ENCODE measurements at places on chromosomes 2 and 18.

GRCh38 chr2:85794038-85794441 is 40.2 kb downstream of the ATOH8 start:
- DNase-seq = no peak

DNA sequence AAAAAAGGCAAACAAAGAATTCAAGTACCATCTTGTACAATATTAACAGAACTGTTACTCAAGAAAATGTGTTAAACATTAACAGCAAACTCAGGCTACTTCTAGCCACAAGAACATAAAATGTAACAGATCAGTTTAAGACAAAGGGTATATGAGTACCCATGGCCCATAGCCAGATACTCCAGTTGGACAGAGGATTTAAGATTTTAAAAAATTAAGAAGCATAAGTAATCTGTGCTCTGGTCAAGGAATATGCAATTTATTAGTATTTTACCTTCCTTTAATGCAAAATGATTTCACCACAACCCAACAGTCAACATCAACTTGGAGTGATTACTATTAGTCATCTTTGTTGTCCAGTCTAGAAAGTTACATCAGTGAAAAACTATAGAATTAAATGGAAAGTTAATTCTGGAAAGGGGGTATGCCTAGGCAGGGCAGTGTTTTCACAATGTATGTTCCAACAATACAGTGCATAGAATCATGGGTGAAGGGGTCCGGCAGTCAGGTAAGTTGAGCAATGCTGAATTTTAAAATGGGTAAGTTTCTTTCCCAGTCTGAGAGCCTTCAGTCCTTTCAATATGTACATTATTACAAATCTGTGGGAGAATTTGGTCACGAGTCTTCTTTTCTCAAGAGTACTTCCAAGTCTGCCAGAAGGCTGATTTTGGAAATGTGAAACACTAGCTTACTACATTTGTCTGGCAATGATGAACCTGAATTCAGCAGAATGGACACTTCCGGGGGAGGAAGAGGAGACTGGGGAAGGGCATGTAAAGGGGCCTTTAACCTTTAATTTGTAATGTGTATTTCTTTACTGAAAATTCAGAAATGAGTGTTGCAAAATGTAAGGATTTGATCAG is 34.5 kb downstream of the SFT2D3 start:
- no peak for DNase-seq

GRCh38 chr2:85728342-85728741 is 25.4 kb upstream of the ATOH8 start:
- DNase-seq = no peak

DNA sequence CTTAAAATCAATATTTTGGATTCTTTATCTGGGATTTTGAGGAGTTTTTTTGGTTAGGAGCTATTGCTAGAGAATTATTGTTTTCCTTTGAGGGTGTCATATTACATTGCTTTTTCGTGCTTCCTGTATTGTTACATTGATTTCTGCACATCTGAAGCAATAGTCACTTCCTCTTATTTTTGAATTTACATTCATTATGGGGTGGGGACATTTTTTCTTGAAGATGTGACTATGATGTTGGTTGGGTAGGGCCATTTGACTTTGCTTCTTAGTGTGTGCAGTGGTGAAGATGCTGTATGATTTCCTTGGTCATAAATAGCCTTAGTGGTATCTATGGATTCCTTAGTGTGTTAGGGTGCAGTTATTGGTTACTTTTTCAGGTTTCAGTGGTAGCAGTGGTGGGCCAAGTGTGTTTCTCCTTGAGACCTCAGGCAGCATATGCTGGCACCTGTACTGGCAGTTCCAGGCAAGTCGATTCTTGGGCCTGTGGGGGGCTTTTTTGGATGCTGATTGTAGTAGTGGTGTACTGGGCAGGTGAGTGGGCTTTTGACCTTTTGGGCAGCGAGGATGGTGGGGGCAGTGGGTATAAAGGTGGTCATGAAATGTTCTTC is 61.8 kb downstream of the ARHGAP25 start:
- DNase-seq = no peak

- no peak for DNase-seq
Measured at GRCh38 chr2:107437807-107438206, 388.9 kb upstream of the RGPD4 start.
